ENCODE measurements at places on chromosomes 12 and 14.

DNA sequence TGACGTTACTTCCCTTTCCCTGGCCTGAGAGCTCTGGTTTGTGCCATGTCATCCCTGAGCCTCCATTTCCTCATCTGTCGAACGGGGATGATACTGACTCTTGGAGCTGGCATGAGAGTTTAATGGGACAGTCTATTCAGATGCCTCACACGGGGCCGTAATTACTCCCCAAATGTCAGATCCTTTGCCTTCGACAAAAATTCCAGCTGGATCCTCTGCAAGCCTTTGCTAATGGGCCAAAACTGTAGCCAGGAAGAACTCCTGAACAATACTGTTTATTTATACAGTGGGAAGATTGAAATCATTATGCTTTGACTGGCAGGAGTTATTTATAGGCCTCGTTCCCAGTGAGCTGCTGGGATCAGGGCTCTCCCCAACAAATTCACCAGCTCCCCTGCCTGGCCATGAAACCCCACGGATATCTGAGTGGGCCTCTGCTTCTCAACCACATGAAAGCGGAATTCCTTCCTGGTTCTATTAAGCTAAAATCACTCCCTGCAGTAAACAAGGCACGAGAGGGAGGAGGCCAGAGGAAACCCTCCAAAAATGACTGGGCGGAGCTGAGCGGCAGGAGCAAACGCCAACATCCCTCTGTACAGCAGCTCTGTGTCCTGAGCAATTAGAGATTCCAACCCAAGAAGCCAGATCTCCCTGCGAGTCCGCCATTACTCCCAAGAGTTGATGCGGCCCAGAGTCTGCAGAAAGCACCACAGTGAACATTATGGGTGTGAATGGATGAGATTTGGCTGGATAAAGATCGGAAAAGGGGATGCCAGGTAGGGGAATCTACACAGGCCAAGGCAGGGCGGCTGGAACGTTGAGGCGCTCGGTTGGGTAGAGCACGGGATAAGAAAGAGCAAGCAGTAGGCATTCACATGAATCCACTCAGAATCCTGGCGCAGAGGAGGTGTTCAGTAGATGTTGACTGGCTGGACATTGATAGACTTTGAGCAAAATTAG is 326.1 kb downstream of the BCL11B start:
- no peak for DNase-seq

GRCh38 chr12:85804663-85805062 is 31.5 kb downstream of the RASSF9 start:
- DNase-seq = no peak

DNA sequence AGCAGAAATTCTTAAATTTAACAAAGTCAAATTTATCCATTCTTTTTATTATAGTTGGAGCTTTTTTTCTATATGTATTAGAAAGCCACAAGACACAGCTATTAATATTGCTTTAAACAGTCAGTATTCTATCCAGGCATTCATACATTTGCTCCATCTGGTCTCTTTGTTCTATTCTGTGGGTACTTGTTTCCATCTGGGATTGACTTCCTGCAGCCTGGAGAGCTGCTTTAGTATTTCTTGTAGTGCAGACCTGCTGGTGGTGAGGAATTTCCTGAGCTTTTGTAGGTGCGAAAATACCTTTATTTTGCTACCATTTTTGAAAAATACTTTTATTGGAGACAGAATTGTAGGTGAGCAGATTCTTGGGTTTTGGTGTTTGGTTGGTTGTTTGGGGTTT is 29.0 kb downstream of the CCDC60 start:
- no peak for DNase-seq

- no peak for DNase-seq
These were observed 80.0 kb downstream of the LGMN start for GRCh38 chr14:92668276-92668973.

DNA sequence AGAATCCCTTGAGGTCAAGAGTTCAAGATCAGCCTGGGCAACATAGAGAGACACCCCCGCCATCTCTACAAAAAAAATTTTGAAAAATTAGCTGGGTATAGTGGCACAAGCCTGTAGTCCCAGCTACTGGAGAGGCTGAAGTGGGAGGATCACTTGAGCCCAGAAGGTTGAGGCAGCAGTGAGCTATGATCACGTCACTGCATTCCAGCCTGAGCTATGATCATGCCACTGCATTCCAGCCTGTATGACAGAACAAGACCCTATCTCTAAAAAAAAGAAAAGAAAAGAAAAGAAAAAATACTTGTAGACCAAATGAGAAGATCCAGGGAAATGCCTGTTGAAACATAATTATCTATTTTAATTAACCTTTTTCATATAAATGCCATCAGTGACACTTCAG is 93.8 kb upstream of the MDM1 start:
- DNase-seq = no peak

GRCh38 chr14:41986700-41987099 is 380.0 kb downstream of the LRFN5 start:
- DNase-seq = no peak

- DNase-seq = no peak
These were observed 38.6 kb downstream of the PTPRB start for GRCh38 chr12:70598467-70599193.

- no peak for DNase-seq
These were observed 136.9 kb upstream of the CNOT2 start for GRCh38 chr12:70106347-70106746.

GRCh38 chr12:1878695-1879094 is 39.8 kb downstream of the CACNA2D4 start:
- DNase-seq = no peak

- no peak for DNase-seq
These were observed 35.2 kb upstream of the RIC8B start for GRCh38 chr12:106739318-106739717.

- no peak for DNase-seq
These were observed 103.8 kb downstream of the ACSS3 start for GRCh38 chr12:81181691-81182090.

DNA sequence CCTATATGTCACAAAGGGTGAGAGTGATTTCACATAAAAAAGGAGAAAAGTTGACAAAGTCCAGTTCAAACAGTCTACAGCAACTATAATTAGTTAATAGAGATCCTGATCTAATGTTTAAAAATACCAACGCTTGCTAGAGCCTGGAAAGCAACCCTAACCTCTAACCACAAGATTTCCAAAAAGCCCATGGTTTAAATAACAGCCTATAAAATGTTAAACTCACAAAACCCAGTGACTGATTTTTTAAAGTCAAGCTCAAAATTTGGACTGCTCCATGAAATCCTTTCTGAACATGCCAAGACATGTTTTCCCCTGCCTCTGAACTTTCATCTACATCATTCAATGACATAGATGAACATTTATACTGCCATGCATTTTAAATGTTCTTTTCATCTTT is 81.6 kb downstream of the PLEKHG7 start:
- no peak for DNase-seq

- DNase-seq = no peak
These were observed 6.0 kb downstream of the HOXC4 start for GRCh38 chr12:54059668-54060067.

DNA sequence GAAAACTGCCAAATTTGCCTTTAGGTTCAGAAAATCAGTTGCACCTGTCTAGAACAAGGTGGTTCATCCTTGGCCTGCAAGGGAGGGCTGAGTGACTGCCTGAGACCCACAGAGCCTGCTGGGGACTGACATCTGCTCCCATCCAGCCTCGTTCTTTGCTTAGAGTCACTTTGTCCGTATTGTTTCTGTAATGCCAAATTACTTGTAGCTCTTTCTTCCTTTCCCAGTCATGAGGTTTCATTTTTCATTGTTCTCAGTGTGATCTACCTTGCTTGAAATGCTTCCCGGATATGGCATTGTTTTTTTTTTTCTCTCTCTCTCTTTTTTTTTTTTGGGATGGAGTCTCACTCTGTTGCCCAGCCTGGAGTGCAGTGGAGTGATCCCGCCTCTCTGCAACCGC is 21.3 kb downstream of the TSPAN9 start:
- no peak for DNase-seq

DNA sequence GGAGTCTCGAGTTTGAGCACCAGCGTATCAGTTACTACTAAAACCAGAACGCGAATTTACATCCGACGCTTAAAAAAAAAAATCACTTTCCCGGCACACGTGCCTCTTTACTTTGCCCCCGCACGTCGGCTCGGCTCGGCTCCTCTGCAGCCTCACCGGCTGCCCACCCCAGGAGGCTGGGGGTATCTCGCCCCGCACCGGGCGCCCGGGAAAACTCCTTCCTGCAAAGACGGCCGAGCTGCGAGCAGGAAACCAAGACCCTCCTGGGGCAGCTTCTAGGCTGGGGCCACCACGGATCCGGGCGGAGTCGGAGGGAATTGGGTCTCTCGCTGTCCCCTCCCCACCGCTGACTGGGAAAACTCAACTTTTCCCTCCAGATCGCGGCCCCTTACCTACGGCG is 610 bp downstream of the VSIG10 start:
- DNase-seq = no peak

DNA sequence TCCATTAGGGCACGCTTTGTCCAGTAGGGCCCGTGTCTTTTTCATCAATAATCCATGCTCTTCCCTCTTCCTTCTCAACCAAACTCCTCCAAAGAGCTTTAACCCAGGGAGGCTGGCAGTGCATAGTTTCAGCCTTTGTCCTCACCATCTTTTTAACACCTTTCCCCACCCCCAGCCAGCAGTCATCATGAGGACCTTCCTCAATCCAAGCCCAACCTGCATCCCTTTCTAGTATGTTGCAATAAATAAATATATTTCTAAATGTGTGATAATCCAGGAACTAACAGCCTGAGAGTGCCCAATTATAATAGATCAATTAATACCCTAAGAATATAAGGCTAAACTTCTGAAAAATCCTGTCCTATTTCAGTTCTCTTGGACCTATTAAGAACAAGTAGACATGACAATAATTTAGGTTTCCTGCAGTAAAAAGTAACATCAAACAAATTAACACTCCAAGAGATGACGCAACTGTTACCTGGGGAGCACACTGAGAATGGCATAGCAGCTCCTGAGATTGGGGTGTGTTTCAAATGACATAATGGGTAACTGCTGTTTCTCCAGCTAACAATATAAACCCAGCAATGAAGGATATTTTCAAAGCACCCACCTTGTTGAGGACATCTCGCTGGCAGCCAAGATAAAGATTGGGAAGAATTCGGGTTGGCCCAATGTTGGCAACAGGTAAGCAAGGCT is 62.6 kb downstream of the DUSP16 start:
- no peak for DNase-seq

DNA sequence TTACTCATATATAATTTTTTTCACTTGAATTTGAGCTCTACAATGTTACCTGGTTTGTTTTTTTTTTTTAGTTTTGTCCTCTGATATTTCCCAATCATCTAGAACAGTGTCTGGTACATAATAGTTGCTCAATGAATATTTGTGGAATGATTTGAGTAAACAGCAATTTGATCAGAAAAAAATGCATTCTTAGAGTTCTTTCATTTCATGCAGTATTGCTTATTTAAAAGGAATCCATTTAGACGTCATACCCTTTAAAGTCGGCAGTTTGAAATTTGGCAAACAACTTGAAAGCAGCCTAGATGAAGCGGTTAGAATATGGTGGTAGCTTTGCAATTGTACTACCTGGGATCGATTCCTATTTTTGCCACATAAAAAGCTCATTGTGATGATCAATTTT is 140.0 kb downstream of the PDE3A start:
- no peak for DNase-seq

- DNase-seq = no peak
These were observed 64.7 kb downstream of the IPO8 start for GRCh38 chr12:30630979-30631285.

DNA sequence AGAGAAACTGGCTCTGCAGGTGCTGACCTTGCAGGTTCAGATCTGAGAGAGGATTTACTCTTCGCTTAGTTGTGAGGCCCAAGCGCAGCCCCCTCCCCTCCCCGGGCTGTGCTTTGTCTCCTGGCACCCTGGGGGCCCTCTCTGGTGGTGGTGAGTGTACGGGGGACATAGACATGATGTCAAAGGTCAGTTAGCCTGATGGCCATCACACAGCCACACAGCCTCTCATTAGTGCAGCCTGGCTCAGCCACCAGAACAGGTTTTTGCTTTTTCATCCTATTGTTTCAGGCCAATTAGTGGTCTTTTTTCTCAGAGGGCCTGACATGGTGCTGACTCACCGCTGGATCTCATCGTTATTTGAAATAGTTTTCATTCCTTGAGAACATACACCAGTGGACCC is 437.9 kb downstream of the AACS start:
- no peak for DNase-seq

DNA sequence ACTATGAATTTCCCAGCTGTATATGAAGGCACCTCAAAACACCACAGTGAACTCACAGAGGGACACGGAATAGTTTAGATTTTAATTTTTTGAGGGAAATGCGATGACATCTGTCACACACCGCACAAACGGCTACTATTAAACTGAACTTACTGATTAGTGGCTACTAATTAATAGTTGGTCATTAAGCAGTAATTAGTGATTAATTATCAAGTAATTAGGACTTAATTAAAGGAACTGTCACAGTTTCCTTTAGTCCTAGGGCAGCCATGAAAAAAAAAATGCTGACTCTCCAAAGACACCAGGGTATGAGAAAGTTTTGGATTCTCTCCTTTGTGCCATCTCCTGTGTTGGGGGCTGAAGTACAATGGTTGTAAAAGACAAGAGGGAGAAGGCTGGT is 2.9 kb downstream of the OAS1 start:
- DNase-seq = no peak

DNA sequence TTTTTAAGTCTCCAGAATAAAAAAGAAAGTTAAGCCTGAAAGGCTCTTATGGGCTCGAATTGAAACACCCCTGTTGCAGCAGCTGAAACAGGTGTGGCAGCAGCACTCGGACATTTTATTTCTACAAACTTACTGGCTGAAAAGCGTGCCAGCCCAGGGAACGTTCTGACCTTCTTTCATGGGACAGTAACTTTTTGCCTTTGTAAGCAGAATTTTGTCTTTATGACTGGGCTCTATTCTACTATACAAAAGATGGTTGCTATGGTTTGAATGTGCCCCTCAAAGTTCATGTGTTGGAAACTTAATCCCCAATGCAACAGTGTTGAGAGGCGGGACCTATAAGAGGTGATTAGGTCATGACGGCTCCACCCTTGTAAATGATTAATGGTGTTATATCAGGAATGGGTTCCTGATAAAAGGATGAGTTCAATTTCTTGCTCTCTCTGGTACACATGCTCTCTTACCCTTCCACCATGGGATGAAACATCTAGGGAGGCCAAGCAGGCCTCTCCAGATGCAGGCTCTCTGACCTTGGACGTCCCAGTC is 52.7 kb downstream of the PELI2 start:
- DNase-seq = no peak

GRCh38 chr12:32612658-32613614 is 66.2 kb upstream of the DNM1L start:
- no peak for DNase-seq

All from omental fat pad (tissue), 4 donors.